ENCODE measurements at places on chromosomes 12 and 14.

DNA sequence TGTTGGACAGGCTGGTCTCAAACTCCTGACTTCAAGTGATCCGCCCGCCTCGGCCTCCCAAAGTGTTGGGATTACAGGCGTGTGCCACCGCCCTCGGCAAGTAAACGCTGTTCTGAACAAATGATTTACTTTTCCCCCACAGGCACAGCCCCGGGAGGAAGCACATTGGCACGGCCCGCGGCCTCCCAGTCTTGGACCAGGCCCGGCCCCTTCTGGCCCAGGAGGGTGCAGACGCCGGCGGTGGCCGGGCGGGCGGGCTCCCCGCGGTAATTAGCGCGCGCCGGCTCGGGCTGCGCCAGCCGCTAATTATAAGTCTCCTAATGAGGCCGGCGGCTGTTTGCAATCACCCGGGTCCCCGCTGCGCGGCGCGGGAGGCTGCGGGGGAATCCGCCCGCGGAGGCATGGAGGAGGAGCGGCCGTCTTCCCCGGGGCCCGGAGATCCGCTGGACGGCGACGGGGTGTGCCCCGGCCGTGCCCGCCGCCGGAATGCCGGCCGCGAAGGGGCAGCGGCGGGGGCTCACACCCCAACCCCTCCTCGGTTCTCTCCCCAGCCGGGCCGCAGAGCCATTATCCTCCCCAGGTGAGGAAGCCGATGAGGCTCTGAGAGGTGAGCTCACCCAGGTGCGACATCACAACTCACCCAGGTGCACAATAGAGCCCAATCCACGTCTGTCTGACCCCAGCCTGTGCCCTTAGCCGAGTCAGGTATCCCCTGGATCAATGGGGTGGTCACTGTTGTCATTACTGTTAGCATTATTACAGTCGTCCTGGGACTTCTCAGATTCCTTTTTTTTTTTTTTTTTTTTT is 3.3 kb upstream of the POP5 start:
- DNase-seq: no peak

GRCh38 chr12:118514297-118514696 is 137.9 kb downstream of the SUDS3 start:
- DNase-seq: no peak

- DNase-seq: no peak
Observed at GRCh38 chr12:4807116-4807783, 87.0 kb downstream of the GALNT8 start.

DNA sequence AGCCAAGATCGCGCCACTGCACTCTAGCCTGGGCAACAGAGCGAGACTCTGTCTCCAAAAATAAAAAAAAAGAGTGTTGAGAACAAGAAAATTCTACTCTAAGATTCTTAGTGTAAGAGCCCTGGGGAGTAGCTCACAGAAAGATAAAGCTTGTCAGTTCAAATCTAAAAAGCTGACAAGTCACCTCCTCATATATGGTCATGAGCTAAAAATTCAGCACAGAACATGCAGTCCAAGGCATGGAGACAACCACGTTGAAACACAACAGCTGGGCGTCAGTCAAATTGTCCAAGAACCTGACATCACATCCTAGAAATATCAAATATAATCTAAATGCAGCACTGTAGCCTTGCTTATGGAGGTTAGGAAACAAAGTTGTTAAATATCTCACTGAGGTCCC is 47.8 kb downstream of the CLIP1 start:
- no peak for DNase-seq

DNA sequence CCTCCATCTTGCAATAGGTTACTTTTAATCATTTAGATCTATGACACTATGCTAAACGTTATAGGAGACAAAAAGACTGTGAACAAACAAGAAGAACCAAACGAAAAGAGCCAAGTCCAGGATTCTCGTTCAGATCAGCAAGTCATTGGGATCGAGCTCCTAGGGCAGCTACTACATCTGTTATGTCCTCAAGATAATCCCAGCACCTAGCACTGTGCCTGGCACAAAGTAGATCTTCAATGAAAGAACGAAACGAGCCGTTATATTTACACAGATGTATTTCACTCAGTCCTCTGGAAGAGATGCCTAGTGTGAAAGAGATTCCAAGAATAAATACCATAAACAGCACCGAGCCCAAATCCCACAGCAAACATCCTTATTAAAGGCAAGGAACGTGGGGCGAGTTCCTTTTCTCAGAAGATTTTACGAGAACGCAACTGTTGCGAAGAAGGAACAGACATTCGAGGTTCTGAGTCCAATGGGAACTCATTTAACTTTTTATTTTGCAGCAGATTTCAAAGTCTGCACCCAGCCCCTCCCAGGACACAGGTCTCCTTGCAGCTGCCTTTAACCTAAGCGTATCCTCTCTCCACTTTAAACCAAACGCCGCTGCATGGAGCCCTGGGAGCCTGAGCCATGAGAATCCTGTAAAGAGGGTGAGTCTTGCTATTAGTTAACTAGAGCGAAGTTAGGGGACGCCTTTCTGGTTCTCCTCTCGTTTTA is 544 bp upstream of the TDP1 start:
- no peak for DNase-seq

GRCh38 chr12:132390287-132391076 is 61.1 kb upstream of the GALNT9 start:
- no peak for DNase-seq

DNA sequence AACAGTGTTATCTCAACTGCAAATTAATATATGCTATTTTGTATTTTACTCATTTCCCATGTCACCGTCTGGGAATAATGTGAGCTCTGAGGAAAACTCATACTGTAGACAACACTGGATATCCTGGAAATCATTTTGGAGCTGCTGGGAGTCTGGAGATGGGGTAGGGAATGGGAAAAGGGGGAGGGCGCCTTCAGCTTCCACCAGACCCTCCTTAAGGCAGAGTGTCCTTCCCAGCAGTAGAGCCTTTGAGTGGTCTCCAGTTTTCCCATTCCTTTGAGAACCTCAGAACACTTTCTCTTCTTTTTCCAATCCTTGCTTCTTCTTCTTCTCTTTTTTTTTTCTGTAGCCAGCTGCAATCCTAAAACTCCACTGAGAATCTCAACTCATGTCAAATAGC is 5.4 kb upstream of the LRIG3 start:
- DNase-seq: no peak

- DNase-seq: peak; percentile 1
Observed at GRCh38 chr12:75208856-75209811, 505 bp downstream of the KCNC2 start.

- no peak for DNase-seq
Observed at GRCh38 chr12:53207042-53207441, at the start of gene ITGB7. Gene ITGB7 (minus strand): TSS chr12:53207251. CDS start chr12:53200443, 6,808 bp downstream.

DNA sequence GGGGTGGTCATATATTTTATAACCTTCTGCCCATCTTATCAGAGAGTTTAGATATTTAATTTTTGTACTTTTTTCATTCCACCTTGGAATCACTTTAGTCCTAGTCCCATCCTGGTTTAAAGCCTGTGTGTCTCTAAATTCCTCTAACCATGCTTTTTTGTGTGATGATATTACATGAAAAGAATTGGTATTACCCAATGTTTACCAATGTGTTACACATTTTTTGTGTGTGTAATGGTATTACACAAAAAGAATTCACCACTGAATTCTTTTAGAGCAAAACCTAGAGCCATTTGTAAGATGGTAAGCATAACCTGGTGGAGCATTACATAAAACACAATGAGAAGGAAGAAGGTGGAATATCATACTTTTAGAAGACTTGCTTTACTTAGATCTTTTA is 77.5 kb downstream of the FAR2 start:
- DNase-seq: no peak

DNA sequence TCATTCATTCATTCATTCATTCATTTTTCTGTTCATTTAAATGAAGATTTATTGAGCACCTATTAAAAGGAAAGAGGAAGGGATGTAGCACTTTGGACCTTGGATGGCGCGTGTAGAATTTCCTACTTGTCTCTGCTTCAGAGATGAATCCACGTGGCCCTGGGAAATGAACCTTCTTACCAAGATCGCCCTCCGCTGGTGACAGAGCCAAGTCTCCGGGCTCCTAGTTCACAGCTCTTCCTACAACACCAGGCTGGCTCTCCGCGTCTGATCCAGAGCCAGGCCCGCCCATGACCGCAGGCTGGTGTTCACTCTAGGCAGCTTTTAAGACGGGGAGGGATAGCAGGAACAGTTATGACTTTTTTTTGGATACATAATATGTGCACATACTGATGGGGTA is 70.9 kb upstream of the PIWIL1 start:
- no peak for DNase-seq

GRCh38 chr14:63492391-63492790 is 50.8 kb downstream of the PPP2R5E start:
- DNase-seq: no peak

GRCh38 chr12:94848966-94849365 is 154.5 kb downstream of the NDUFA12 start:
- no peak for DNase-seq

DNA sequence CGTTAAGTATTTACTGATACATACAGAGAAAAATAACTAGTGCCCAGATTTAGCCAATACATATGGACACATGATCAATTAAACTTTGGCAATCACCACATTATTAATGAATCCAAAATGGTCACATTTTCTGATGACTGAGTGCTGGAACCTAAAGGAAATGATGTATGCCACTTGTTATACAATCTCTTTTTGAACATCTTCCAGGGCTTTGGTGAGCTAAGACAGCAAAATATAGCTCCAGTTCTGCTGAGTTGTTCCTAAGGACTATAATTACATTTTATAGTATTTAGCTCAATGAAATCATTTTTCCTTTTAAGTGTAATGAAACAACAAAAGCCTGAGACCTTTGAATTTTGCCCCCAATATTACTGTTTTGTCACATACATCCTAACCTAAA is 329.1 kb upstream of the ATP2B1 start:
- no peak for DNase-seq

DNA sequence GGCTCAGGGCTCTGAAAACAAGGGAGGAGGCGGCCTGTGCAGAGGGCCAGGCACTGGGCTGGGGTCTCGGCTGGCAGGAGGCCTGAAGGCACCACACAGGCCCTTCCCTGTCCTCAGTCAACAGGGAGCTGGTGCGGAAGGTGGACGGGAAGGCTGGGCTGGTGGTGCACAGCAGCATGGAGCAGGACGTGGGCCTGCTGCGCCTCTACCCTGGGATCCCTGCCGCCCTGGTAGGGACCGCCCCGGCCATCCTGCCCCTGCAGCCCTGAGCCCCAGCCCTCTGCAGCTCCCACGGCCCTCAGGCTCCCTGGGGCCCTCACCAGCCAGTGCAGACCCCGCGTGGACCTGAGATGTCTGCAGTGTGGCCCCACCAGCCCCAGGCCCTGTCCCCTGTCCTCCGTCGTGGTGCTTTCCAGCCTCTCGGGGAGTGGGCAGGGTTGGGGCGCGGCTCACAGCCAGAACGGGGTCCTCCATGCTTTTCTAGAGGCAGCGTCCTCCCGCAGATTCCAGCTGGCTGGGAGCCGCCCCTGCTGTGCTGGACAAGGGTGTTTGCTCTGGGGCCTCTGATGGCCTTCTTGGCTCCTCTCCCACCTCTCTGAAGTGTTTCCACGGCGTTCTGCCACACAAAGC is 18.1 kb downstream of the ASPG start:
- DNase-seq: no peak

Data from smooth muscle cell of the brain vasculature (primary cell).